Activated CD8-positive, alpha-beta memory T cell treated with anti-CD3 and anti-CD28 coated beads, Interleukin-2, amount 10 ng/mL, durations not matched to agents 7 days and 5 days (primary cell): ENCODE measurements at places on chromosomes 11 and 22.

DNA sequence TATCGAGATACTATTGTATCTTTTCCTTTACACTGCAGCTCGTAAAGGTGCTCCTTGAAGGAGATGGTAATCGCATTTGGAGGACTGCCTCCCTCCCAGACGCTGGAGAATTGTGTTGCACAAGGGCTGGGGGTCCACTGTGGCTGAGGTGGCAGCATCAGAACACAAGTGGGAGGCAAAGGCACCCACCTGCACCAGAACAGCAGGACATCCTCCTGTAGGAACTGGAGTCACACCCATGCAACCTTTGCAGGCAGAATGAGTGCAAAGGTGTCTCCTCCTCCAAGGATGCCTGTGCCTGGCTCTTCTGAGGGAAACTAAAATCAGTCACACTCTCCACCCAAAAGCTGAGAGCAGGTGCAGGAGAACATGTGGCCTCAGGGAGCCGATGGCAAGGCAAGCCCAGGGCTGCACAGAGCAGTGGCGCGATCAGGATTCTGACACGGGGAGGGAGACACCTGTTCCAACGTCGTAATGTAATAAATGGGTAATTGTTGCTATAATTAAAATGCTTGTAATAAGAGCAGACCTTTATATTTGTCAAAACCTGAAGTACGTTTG lies 1501.4 kb downstream of the TBC1D22A start:
- H3K36me3 ChIP-seq = no peaks in the 10 kb centered on the region
- no peak overlapping the region for H3K27ac ChIP-seq
- no peak for DNase-seq
- no peaks in the 10 kb centered on the region for H3K4me1 ChIP-seq
- H3K27me3 ChIP-seq = no peaks in the 10 kb centered on the region
- H3K4me3 ChIP-seq = no peak overlapping the region

DNA sequence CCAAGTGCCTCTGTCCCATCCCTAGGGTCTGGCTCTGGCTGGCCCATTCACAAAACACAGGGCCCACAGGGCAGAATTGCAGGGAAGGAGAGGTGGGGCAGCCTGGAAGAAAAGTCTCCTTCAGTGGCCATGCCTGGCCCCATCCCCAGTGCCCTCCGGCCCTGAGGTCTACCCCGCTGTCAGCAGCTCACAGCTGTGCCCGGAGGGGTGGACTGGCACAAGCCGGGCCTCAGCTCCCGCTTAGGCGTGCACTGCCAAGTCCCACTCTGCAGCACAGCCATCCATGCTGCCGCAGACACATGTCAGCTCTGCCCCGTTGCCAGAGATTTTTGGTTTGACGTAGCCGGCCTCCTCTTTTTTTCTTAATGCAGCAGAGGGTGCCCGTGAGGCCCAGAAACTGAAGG lies 3.9 kb upstream of the SCN2B start:
- no peak overlapping the region for H3K27ac ChIP-seq
- H3K27me3 ChIP-seq = peaks cover 26% of the 10 kb centered on the region
- no peak overlapping the region for H3K4me3 ChIP-seq
- no peak for DNase-seq
- no peaks in the 10 kb centered on the region for H3K36me3 ChIP-seq

GRCh38 chr22:48362721-48363404 lies 1464.8 kb downstream of the BRD1 start:
- no peak for DNase-seq
- H3K36me3 ChIP-seq = no peaks in the 10 kb centered on the region
- no peaks in the 10 kb centered on the region for H3K4me1 ChIP-seq

DNA sequence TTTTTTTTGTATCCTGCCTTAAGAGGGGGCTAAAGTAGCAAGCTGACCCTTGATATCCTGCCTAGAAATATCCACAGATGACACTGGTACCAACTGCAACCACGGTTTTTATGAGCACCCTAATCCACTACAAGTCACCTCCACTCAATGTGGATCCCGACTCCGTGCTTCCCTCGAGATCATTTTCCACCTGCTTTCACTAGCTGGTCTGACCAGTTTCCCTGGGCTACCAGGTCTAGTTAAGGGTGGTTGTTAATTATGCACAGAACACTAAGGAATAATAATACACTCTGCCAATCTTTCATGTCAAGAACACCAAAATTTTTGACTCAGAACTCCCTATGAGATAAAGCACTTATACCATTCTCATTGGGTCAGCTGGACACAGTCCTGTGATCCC lies 82.3 kb downstream of the ABTB2 start:
- no peaks in the 10 kb centered on the region for H3K36me3 ChIP-seq
- H3K27ac ChIP-seq = no peak overlapping the region
- H3K4me1 ChIP-seq = peaks cover 1% of the 10 kb centered on the region
- DNase-seq = no peak
